ENCODE measurements at places on chromosomes 16 and 17.

DNA sequence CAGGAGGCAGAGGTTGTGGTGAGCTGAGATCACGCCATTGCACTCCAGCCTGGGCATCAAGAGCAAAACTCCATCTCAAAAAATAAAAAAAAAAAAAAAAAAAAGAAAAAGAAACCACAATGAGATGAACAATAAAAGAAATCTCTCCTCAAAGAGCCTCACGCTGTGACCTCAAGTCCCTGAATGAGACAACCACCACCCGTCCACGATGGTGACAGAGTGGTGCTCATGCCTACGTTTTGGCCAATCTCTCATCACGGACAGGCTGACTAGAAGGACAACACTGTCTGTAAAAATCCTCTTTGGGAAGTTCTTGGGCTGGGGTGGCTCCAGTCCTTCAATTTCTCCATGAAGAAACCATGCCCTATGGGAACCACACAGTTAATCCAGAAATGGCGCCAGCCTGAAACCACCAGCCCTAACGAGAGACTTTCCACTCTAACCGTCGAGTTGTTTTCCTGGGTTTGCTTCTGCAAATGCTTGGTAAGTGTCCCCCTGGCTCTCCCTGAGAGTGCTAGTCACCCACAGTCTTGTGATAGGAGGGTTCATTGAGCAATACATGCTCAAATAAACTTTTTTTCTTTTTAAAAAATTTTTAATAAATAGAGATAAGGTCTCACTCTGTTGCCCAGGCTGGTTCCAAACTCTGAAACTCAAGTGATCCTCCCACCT, 15.0 kb upstream of the PRSS27 start:
- DNase-seq = no peak

DNA sequence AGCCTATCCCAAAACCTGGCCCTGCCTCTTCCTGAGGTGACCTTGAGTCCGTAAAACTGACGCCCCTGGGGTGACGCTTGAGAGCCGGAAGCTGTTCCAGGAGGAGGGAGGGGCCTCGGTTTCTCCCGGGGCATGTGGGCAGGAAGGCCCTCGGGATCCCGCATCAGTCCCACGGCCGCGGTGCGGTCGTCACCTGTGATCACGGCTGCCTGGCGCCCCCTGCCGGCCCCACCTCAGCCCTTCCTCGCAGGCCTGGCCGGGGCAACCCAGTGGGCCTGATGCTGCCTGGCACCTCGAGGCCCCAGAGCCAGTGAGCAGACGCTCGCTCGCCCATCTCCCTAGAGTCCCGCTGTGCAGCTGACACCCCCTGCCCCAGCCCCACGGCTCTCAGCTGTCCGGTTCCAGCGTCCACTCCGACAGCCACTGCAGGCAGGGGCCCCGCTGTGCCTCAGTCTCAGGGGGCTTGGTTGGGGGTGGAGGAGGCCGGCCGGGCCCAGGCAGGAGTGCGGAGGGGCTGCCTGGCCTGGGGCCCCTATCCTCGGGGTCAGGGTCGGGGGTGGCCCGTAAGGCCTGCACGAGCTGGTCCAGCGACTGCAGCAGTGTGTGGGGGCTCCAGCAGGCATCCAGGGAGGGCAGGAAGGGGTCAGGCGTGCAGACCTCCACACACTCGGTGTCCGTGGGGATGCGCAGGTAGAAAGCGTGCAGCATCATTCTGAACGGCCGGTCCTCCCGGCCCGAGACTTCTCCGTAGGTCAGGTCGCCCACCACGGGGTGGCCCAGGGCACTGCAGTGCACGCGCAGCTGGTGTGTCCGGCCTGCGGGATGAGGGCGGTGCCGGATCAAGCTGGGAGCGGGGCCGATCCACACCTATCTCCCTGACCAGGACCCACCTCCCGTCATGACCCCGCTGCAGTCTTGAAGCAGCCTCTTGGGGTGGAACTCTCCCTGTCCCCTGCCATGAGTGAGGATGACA, 2.3 kb downstream of the RPUSD1 start:
- DNase-seq = no peak

DNA sequence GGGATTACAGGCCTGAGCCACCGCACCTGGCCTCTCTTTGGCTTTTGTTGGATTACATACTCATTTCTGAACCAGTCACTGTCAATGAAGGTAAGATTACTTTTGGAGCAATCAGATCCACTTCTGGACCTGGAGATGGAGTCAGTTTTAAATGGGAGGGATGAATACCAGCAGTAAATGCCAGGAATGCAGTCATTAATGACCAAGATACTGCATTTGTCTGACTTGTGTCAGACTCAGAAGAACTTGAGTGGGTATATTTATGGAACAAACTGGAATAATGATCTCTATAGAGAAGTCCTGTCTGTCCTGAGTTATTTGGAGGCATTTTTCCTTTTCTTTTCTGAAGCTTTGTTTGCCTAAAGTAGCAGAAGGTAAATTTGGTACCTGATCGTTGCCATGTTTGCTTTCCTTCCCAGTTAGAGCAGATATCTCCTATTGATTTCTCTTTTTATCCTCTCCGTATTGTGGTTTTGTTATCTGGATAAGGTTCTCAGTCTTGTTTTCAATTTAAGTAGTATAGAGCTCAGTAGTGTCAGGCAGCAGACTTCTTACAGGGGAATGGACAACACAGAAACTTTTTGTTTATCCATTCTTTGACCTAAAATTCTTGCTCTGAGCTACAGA, 10.7 kb downstream of the NLK start:
- no peak for DNase-seq

GRCh38 chr16:24279982-24280515, 23.9 kb downstream of the CACNG3 start:
- no peak for DNase-seq

DNA sequence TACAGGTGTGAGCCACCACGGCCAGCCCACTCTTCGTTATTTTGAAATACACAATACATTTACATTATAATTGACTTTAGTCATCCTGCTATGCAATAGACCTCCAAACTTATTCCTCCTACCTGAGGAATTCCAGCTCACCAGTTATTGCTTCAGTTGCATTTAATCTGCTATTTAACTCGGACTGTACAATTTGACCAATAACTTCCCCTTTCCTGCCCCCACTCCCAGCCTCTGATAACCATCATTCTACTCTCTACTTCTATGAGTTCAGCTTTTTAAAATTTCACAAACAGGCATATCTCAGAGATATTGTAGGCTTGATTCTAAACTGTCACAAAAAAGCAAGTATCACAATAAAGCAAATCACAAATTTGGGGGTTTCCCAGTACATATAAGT, 157.0 kb downstream of the COPRS start:
- DNase-seq = no peak

- DNase-seq = no peak
Observed at GRCh38 chr17:65750631-65751115, 189.2 kb upstream of the AXIN2 start.

GRCh38 chr17:78341559-78342448, 18.1 kb downstream of the SOCS3 start:
- no peak for DNase-seq

DNA sequence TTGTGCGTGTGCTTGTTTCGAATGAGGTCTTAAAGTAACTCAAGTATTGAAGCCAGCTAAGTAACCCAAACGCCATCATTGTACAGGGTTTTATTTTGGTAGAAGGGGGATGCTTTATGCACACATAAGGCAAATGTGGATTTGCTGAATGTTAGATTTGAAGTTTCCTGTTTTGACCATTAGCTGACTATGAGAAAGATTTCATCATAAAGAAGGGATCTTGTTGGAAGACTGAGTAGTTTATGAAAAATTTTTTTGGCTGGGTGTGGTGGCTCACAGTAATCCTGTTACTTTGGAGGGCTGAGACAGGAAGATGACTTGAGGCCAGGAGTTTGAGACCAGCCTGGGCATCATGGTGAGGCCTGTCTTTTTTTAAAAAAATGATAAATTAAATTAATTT, 10.0 kb upstream of the ZFP3 start:
- no peak for DNase-seq

DNA sequence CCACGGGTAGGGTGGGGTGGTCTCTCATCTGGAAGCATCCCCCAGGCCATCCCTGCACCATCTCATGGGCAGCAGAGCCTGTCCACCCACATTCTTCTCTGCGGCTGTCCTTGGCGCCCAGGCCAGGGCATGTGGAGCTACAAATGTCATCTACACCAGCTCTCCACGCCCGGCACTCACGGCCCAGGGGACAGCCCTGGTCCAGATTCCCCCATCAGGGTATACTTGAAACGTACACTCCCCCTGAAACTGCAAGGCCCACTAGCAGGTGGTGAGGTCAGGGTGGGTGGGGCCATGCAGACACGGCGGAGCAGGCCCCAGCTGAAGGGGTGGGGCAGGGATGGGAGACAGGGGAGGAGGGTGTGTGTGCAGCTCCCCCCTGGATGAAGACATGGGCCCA, 3.2 kb upstream of the SOX8 start:
- no peak for DNase-seq

GRCh38 chr16:27978876-27979275, 84.6 kb downstream of the GSG1L start:
- no peak for DNase-seq

DNA sequence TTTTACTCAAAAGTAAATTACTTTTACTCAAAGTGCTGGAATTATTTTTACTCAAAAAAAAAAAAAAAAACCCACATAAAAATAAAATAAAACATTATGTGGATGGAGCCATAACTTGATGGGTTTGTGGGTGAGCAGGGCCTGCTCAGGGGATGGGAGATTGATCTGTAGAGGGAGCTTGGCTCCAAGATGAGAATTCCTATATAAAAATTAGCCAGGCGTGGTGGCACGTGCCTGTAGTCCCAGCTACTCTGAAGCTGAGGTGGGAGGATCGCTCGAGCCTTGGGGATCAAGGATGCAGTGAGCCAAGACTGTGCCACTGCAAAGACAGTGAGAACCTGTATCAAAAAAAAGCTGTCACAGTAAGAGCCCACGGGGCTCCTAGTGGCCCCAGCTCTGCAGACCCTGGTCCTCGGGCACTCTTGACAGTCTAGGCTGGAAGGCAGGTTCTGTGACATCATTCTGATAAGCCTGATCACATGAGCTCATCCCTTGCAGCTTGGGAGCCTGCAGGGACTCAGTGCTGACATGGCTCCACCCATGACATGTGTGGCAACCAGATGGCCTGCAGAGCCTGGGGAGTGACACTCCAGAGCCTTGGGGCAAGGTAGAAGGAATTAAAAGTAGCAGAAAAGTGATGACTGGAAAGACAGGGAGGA, 42.5 kb downstream of the ST3GAL2 start:
- DNase-seq = no peak

DNA sequence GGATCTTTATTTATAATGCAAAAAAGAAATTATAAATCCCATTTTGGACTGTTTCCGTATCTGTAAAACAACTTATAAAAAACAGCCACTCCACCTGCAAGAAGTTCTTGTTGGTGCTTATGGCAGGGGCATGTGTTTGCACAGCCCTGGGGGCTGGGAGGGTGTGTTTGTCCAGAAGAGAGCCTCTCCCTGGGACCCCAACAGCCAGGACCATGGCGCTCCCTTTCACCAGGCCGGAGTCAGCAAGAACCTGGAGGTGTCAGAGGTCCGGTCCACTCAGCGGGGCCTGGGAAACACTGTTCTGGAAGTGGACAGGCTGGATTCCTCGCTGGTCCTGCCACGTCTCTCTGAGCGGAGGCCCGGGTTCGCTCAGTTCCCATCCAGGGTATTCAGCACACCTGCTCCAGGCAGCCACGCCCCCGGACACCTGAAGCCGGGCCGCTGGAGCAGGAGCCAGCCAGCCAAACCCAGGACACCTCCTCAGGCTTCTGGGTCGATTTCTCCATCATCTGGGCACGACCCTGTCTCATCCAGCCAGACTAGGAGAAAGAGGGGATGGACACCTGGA, 18.9 kb upstream of the GINS2 start:
- no peak for DNase-seq

DNA sequence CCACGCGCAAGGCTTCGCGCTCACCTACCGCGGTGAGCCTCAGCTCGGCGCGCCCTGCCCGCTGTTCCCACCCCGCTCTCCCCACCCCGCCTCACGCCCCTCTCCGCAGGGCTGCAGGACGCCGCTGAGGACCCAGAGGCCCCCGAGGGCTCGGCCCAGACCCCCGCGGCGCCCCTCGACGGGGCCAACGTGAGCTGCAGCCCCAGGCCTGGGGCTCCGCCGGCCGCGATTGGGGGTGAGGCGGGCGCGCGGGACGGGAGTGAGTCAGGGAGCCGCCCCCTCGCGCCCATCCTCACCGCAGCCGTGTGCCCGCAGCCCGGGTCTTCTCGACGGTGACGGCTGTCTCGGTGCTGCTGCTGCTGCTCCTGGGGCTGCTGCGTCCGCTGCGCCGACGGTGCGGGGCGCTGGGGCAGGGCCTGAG, 1.9 kb upstream of the PAQR4 start:
- no peak for DNase-seq

- no peak for DNase-seq
Observed at GRCh38 chr17:9985646-9986045, 80.6 kb upstream of the RCVRN start.

- no peak for DNase-seq
Observed at GRCh38 chr17:17325228-17325627, 22.1 kb downstream of the NT5M start.
